ENCODE measurements at places on chromosomes 3 and 15.

DNA sequence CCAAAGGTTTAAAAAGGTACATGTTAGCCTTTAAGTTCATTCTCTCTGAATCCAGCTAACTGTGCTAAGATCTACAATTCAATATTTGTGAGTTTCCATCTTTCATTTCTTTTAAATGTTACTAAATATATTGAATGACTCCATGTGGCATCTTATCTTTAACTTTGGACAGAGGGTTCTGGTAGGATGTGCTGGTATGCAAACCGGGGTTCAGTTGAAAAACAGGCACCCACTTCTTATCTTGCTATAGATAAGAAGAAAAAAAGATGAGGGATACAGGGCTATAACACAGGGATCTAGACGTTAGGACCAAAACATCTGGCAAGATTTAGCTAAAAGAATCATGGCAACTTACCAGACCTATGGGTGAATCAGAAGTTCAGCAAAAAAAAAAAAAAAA lies 538.3 kb downstream of the EDEM1 start:
- DNase-seq: no peak

- peak; percentile 42 for DNase-seq
These were observed 24.0 kb downstream of the STX19 start for GRCh38 chr3:94004301-94004910.

DNA sequence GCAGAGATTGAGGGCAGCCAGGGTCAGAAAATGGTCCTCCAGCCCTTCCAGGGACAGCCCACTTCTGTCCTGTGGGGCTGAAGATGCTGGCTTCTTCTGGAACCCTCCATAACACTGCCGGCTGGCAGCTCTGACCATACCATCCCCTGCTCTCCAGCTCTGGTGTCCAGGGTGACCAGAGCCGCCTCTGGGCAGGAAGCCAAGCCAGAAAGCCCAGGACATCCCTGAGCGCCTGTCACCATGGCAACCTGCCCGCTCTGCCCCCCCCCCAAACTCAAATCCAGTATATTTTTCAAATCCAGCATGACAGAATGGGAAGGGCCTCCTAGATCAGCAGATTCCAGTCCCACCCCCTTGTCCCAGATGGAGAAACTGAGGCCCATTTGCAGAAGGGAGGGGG lies 420 bp upstream of the TMIE start:
- DNase-seq: no peak

DNA sequence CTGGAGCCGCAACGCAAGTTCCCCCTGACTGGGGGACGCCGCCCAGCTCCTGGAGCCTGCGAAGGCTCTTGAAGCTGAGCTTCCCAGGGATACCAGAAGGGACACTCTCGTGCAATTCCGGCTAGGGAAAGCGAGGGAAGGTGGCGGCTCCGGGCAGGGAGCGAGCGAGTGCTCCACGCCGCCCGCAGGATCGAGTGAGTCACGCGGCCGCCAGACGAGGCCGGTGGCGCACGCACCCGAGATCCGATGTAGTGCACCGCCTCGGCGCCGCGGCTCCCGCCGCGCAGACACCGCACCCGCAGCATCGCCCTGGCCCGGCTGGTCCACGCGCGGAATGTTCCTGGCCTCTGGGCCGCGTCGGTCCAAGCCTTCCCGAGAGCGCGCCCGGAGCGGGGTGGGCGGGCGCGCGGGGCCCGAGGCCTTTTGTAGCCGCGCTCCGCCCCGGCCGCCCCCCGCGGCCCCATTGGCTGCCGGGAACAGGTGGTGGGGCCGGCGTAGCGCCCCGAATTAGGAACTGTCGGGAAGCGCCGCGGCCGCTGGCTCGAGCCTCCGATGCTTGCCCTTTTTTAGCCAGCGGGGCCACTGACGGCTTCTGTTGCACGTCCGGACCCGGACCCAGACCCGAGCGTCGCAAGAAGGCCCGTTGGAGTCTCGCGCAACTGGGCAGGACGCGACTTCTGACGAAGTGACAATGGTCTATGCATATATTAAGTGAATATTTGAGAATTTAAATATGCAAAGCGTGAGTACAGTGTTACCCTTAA lies at the start of gene GATM:
GATM (minus strand) TSS at position 396 of the 764 bp plus-strand sequence; CDS start at position 305, 91 bp downstream.
- DNase-seq: peak; percentile 17

GRCh38 chr3:150775001-150775599 lies 12.1 kb upstream of the SIAH2 start:
- DNase-seq: peak; percentile 37

- peak; percentile 29 for DNase-seq
These were observed 10.6 kb upstream of the SLC6A1 start for GRCh38 chr3:10981961-10982360.

GRCh38 chr15:100189319-100189718 lies 152.5 kb downstream of the ADAMTS17 start:
- no peak for DNase-seq

DNA sequence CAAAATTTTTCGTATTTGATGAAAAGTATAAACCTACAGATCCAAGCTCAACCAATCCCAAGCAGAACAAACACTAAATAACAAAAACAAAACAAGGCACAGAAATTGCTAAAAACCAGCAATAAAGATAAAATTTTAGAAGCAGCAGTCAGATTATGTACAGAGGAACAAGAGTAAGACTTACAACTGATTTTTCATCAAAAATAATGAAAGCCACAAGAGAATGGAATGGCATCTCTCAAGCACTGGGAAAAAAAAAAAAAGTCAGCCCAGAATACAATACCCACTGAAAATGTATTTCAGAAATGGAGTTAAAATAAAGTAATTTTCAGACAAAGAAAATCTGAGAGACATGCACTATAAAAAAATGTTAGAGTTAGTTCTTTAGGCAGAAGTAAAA lies 27.0 kb downstream of the GPR156 start:
- DNase-seq: no peak
